ENCODE measurements at places on chromosomes 12 and 14. TPM values are rescaled to one million over a fixed set of nuclear protein-coding genes. Genes with fewer than 3 reads are reported as not detected.

DNA sequence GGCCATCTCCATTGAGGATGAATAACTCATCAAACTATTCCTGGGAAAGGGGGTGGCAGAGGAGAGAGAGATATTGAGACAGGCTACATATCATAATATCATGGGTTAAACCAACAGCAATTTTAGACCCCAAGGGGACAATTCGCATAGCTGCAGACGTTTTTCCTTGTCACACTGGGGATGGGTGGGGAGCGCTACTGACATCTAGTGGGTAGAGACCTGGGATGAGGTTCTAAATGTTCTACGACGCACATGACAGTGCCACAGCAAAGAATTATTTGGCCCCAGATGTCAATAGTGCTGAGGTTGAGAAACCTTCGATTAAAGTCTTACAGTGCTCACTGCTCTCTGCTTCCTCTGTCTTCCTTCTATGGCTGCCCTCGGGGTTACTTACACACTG lies 425.6 kb downstream of the NRXN3 start:
- no peaks in the 10 kb centered on the region for H3K4me1 ChIP-seq
- H3K27ac ChIP-seq = no peak overlapping the region
- no peaks in the 10 kb centered on the region for H3K27me3 ChIP-seq

GRCh38 chr12:66984962-66985361 lies 284.2 kb upstream of the CAND1 start:
- H3K36me3 ChIP-seq = no peaks in the 10 kb centered on the region
- no peak for DNase-seq
- no peak overlapping the region for H3K4me3 ChIP-seq
- no peak overlapping the region for H3K27ac ChIP-seq
- no peaks in the 10 kb centered on the region for H3K27me3 ChIP-seq

GRCh38 chr12:30999723-31000122 lies 73.2 kb downstream of the TSPAN11 start:
- no peak overlapping the region for H3K27ac ChIP-seq
- H3K4me1 ChIP-seq = no peaks in the 10 kb centered on the region
- DNase-seq = no peak
- H3K4me3 ChIP-seq = no peak overlapping the region
- H3K27me3 ChIP-seq = no peaks in the 10 kb centered on the region

DNA sequence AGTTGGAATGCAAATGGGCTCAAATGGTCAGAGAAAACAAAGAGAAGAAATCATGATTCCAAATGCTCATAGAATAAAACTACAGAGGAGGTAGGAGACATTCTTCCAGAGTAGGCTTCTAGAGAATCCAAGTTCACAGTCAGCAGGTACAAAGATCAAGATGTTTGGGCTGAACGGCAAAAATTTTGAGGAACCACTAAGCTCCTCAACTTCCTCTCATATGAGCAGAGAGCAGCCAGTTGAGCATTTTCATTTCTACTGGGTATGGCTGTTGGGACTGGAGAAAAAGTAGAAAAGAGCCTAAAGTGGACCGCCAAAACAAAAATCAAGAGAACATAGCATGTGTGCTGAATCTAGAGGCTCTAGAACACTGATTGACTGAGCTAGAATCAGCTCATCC lies 73.8 kb upstream of the ARID2 start:
- no peak for DNase-seq
- no peak overlapping the region for H3K27ac ChIP-seq
- no peaks in the 10 kb centered on the region for H3K4me1 ChIP-seq
- H3K27me3 ChIP-seq = no peaks in the 10 kb centered on the region
- H3K36me3 ChIP-seq = no peaks in the 10 kb centered on the region

- no peak for DNase-seq
- peaks cover 20% of the 10 kb centered on the region for H3K4me1 ChIP-seq
- no peak overlapping the region for H3K4me3 ChIP-seq
- no peaks in the 10 kb centered on the region for H3K27me3 ChIP-seq
- H3K27ac ChIP-seq = no peak overlapping the region
Measured at GRCh38 chr12:132460571-132460970, 29.4 kb upstream of the FBRSL1 start.

DNA sequence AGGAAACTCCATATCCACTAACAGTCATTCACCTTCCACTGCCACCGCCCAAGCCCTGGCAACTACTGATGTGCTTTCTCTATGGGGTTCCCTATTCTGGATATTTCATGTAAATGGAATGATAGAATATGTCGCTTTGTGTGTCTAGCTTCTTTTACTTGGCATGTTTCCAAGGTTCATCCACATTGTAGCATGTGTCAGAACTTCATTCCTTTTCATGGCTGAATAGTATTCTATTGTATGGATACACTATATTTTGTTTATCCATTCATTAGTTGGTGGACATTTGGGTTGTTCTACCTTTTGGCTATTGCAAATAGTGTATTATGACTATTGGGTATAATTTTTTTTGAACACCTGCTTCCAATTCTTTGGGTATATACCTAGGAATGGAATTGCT lies 8.6 kb downstream of the POU6F1 start:
- no peaks in the 10 kb centered on the region for H3K4me1 ChIP-seq
- H3K4me3 ChIP-seq = no peak overlapping the region
- H3K36me3 ChIP-seq = no peaks in the 10 kb centered on the region
- no peaks in the 10 kb centered on the region for H3K27me3 ChIP-seq

- H3K27ac ChIP-seq = no peak overlapping the region
- H3K4me3 ChIP-seq = no peak overlapping the region
- no peaks in the 10 kb centered on the region for H3K36me3 ChIP-seq
- no peak for DNase-seq
Measured at GRCh38 chr12:28539691-28540323, 349.6 kb downstream of the CCDC91 start.

DNA sequence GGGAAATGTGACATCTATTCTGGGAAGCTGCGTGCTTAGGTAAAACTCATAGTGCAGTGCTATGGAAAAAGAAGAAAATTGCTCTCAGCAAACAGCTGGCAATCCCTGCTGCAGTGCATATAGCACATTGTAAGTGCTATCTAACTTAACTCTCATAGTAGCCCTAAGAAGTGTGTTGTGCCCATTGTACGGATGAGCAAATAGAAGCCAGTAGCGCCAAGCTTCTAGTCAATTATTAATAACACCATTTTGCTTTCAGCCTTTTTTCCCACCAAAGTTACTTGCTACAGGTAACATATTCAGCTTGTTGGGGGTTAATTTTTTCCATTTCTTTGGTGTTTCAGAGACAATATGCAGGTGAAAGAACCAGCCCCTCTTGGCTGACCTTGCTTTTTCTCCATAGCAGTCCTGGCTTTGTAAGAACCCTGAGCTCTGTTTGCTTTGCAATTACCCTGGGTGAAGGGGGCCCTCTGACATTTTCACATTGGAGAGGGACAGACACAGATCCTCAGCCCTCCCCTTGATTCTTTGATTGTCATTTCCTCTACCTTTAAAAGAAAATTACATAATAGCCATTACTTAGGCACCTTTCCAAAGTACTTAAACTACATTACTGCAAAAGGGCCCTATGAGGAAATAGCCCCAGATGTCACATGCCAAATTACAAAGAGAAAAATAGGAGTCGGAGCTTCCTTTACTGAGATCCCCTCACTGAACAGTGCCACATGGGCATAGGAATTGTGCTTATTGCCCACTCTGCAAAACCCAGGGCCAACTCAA lies 576.2 kb upstream of the TBX3 start:
- DNase-seq = no peak
- H3K36me3 ChIP-seq = no peaks in the 10 kb centered on the region
- H3K27ac ChIP-seq = no peak overlapping the region
- no peaks in the 10 kb centered on the region for H3K4me1 ChIP-seq
- no peak overlapping the region for H3K4me3 ChIP-seq

GRCh38 chr14:25848601-25849000 lies 749.2 kb downstream of the NOVA1 start:
- no peaks in the 10 kb centered on the region for H3K4me1 ChIP-seq
- no peak overlapping the region for H3K4me3 ChIP-seq
- H3K36me3 ChIP-seq = no peaks in the 10 kb centered on the region
- no peak for DNase-seq
- H3K27me3 ChIP-seq = no peaks in the 10 kb centered on the region
- H3K27ac ChIP-seq = no peak overlapping the region

DNA sequence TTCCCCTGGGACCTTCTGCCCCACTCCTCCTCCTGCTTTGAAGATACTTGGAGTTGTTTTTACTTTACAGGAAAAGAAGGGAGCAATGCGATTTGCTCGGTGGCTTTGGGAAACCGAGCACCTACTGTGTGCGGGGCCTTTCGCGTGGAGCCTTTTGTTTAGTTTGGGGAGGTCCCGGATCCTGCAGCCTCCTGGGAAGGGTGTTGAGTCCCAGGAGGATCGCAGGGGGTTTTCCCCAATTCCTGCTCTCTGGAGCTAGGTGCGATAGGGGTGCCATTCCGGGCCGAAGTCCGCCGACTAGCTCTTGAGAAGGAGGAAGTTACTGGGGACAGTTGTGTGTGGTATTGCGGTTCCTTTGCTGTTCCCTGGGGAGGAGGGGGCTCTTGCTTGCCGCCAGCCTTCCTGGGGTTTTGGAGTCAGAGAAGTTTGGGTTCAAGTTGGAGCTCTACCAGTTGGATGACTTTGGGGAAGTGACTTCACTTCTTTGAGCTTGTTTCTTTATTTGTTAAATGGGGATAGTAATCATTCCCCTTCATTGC lies 1.1 kb downstream of the BRI3BP start:
- H3K4me3 ChIP-seq = peak overlapping the region; percentile 64
- no peaks in the 10 kb centered on the region for H3K36me3 ChIP-seq
- H3K27me3 ChIP-seq = no peaks in the 10 kb centered on the region
- peak; percentile 83 for DNase-seq

GRCh38 chr12:117733549-117733805 lies 235.3 kb downstream of the KSR2 start:
- H3K36me3 ChIP-seq = no peaks in the 10 kb centered on the region
- no peak for DNase-seq
- H3K4me3 ChIP-seq = no peak overlapping the region

GRCh38 chr12:48690990-48691389 lies 9.0 kb upstream of the KANSL2 start:
- peaks cover 5% of the 10 kb centered on the region for H3K36me3 ChIP-seq
- no peaks in the 10 kb centered on the region for H3K4me1 ChIP-seq
- no peak overlapping the region for H3K27ac ChIP-seq
- H3K4me3 ChIP-seq = no peak overlapping the region
- no peaks in the 10 kb centered on the region for H3K27me3 ChIP-seq

- no peak overlapping the region for H3K27ac ChIP-seq
- no peak for DNase-seq
- H3K4me1 ChIP-seq = no peaks in the 10 kb centered on the region
- H3K4me3 ChIP-seq = no peak overlapping the region
Measured at GRCh38 chr12:110972866-110973265, 52.5 kb upstream of the MYL2 start.

DNA sequence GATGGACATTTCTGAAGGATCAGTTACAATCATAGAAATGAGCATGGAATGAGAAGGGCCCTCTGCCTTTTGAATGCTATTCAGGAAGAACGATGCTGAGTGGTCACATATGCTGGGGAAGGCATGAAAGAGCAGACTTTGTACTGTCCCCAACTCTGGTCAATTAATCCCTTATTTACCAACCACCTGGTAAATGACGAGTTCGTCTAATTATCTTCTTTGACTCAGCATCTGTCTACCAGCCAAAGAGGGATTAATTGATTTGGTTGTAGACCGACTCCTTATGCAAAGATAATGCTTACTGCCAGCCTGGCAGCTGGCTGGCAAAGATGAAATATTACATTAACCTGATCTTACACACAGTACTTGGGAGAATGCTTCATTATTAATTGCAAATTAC lies 152.2 kb downstream of the CHST11 start:
- H3K27me3 ChIP-seq = no peaks in the 10 kb centered on the region
- H3K4me3 ChIP-seq = no peak overlapping the region
- H3K36me3 ChIP-seq = peaks cover 16% of the 10 kb centered on the region

GRCh38 chr14:106691601-106692291 lies 1165.4 kb downstream of the TMEM121 start:
- peaks cover 6% of the 10 kb centered on the region for H3K4me1 ChIP-seq
- H3K36me3 ChIP-seq = no peaks in the 10 kb centered on the region
- H3K27ac ChIP-seq = no peak overlapping the region
- DNase-seq = peak; percentile 77

DNA sequence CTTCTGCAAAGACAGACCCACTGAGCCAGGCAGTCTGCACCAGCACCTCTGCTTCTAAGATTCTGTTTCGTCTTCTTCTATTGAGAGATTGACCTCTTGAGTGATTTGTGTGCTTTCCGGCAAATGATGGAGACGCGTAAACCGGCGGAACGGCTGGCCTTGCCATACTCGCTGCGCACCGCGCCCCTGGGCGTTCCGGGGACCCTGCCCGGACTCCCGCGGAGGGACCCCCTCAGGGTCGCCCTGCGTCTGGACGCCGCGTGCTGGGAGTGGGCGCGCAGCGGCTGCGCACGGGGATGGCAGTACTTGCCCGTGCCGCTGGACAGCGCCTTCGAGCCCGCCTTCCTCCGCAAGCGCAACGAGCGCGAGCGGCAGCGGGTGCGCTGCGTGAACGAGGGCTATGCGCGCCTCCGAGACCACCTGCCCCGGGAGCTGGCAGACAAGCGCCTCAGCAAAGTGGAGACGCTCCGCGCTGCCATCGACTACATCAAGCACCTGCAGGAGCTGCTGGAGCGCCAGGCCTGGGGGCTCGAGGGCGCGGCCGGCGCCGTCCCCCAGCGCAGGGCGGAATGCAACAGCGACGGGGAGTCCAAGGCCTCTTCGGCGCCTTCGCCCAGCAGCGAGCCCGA lies 703 bp downstream of the ASCL4 start:
- H3K27me3 ChIP-seq = peaks cover 2% of the 10 kb centered on the region
- peaks cover 18% of the 10 kb centered on the region for H3K4me1 ChIP-seq
- peak; percentile 42 for DNase-seq
- no peak overlapping the region for H3K4me3 ChIP-seq
- no peak overlapping the region for H3K27ac ChIP-seq

DNA sequence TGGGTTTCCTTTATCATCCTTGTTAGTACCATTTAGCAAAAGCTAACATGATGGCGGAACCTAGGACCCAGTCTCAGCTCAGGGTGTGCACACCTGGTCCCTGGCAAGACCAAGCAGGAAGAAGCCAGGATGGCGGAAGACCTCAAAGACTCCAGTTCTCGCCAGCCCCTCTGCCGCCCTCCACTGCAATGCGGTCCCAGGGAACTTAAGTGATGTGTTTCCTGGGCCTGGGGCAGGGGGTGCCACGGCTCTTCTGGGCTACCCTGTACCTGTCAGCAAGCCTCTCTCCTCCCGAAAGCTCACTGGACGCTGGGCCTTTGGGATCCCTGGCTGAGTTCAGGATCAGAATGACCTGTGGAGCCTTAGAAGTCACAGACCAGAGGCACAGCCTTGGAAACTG lies 71.3 kb downstream of the FBXL14 start:
- no peak for DNase-seq
- no peak overlapping the region for H3K27ac ChIP-seq
- no peaks in the 10 kb centered on the region for H3K36me3 ChIP-seq
- peaks cover 26% of the 10 kb centered on the region for H3K27me3 ChIP-seq

- no peak overlapping the region for H3K27ac ChIP-seq
- H3K4me1 ChIP-seq = no peaks in the 10 kb centered on the region
- no peak for DNase-seq
- no peak overlapping the region for H3K4me3 ChIP-seq
- H3K36me3 ChIP-seq = no peaks in the 10 kb centered on the region
- peaks cover 10% of the 10 kb centered on the region for H3K27me3 ChIP-seq
Measured at GRCh38 chr14:96243785-96244184, 12.2 kb upstream of the BDKRB1 start.

The GDF3 gene
- polyA plus RNA-seq = not detected

The OR6C2 gene
- polyA plus RNA-seq = not detected

The TOMM20L gene
- polyA plus RNA-seq = not detected

The CD163 gene
- polyA plus RNA-seq = 0.39 TPM

The KLHL33 gene
- polyA plus RNA-seq = 0.25 TPM

The BBS10 gene
- polyA plus RNA-seq = 1.9 TPM

The GLT1D1 gene
- 0.20 TPM for polyA plus RNA-seq

The POU6F1 gene
- polyA plus RNA-seq = 16.4 TPM

The PRH2 gene
- polyA plus RNA-seq = 2.6 TPM

The PDZRN4 gene
- not detected for polyA plus RNA-seq

The GPR137C gene
- 0.22 TPM for polyA plus RNA-seq

The PSMC6 gene
- polyA plus RNA-seq = 35.6 TPM

The MARK3 gene
- polyA plus RNA-seq = 107 TPM

The LPAR5 gene
- polyA plus RNA-seq = 29.0 TPM

The PAPLN gene
- polyA plus RNA-seq = 0.69 TPM

The SLC5A8 gene
- polyA plus RNA-seq = not detected
